ENCODE measurements at places on chromosomes 12 and 14. TPM values are rescaled to one million over a fixed set of nuclear protein-coding genes. Genes with fewer than 3 reads are reported as not detected.

Gene ATF7
- total RNA-seq = 26.6 TPM

Gene LALBA
- not detected for total RNA-seq

Gene KRT81
- not detected for total RNA-seq

Gene FSCB
- not detected for total RNA-seq

Gene WIF1
- total RNA-seq = 1.0 TPM

Gene SLC6A15
- total RNA-seq = 0.52 TPM

Gene CFAP54
- total RNA-seq = 2.1 TPM

All from skeletal muscle tissue (tissue), 5 donors.